ENCODE measurements at places on chromosomes 4 and X. TPM values are rescaled to one million over a fixed set of nuclear protein-coding genes. Genes with fewer than 3 reads are reported as not detected.
A peak's percentile ranks its signal among the peaks of the same experiment; 100 is the strongest.

MAGEA11 gene
- total RNA-seq: not detected

GRCh38 chrX:106718709-106719108 lies 7.8 kb upstream of the RNF128 start:
- DNase-seq: no peak

- DNase-seq: no peak
These were observed 131.4 kb upstream of the ATP6AP2 start for GRCh38 chrX:40449396-40449795.

IQCM gene
- not detected for total RNA-seq

RNF212 gene
- 0.62 TPM for total RNA-seq

- DNase-seq: no peak
These were observed 83.1 kb upstream of the ARSJ start for GRCh38 chr4:114062499-114062898.

EVC2 gene
- 1.5 TPM for total RNA-seq

DNA sequence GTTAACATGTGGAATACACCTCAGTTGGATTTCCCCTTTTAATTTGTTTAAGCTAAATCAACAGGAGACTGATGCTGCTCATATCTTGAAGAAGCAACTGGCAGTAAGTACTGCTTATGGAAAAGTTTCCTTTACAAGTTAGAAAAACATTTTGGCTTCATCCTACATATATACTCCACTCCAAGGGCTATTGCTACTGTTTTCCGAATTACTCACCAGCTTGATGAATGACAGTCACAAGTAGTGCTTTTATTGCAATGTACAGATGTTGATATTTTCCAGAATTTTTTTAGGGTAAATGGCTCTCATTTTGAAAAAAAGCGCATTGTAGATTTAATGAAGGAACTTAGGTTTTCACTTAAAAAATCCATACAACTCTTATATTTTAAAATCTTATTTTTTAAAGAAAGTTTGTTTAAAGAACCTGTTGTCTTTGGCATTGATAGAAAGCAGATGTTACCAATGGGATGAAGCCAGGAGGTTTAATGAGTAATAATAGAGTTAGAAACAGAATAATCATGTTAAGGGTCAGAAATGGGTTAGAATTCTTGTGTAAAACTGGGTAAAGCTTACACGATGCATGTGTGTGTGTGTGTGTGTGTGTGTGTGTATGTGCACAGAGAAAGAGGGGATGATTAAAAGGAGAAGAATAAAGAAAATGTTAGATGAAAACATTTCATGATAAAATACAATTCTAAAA lies 272.9 kb downstream of the CFAP299 start:
- no peak for DNase-seq

GRCh38 chr4:103099691-103100392 lies at the start of gene BDH2:
Gene BDH2, minus strand, starts transcription at chr4:103099834. Its CDS starts 3,580 bp downstream, at chr4:103096254.
- DNase-seq: no peak

DNA sequence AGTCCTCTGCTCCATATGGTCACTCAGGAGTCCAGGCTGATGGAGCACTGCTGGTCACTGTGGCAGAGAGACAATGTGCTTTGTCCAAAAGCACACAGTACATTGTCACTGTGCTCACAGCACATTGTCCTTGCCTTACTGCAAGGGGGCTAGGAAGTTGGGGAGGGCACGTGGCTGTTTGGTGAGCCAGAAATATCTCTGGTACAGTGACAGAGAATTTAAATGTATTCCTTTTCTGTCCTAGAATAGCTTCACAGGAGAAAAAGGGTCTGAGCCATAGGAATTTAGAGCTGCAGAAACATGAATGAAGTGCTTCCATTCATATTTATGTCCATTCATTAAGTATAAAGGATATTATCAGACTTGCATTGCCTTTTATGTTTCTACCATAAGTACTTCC lies 110.8 kb upstream of the TRIM2 start:
- DNase-seq: no peak

DNA sequence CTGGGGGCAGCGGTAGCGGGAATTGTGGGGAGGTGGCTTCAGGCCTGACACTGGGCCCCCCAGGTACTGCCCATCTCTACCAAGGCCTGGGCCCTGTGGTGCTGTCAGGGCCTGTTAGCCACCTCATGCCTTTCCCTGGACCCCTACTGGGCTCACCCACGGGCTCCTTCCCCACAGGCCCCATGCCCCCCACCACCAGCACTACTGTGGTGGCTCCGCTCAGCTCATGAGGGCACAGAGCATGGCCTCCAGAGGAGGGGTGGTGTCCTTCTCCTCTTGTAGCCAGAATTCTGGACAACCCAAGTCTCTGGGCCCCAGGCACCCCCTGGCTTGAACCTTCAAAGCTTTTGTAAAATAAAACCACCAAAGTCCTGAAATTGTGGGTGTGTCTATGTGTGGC lies 7.5 kb downstream of the GATA1 start:
- DNase-seq: no peak

SLC49A3 gene
- 12.6 TPM for total RNA-seq

DNA sequence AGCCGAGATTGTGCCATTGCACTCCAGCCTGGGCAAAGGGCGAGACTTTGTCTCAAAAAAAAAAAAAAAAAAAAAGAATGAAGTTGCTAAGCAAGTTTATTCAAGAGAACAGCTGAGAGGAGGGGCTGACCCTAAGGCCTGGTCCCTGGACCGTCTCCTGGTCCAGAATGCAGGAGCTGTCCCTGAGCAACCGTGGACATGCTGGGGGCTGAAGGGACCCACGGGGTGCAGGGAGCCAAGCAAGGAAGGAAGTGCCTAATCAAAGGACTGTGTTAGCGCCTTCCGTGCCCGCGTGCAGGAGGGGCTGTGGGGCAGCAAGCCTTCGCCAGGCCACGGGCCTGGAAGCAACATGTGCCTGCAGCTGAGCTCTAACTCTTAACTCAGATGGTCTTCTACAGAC lies 39.1 kb upstream of the CDKN2AIP start:
- DNase-seq: no peak

- DNase-seq: no peak
These were observed 472.4 kb upstream of the HS3ST1 start for GRCh38 chr4:11901089-11901488.

PSAPL1 gene
- not detected for total RNA-seq

TENM3 gene
- total RNA-seq: 6.8 TPM

DNA sequence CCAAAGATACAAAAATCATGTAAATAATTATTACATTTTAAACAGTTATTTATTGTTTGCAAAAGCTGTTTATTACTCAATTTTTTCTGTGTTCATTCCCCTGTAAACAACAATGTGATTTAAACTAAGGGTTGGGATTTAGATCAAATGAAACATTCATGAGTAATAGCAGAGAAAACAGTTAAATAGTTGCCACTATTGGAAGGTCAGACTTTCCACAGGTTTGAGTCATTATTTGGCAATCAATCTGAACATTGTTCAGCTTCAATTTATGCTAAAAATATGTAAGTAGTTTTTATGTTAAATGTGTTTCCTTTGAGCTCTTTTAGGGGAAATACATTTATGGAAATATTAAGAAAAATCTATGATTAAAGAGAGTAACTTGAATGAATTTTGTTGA lies 144.9 kb downstream of the STIM2 start:
- no peak for DNase-seq

ANXA10 gene
- not detected for total RNA-seq

GRCh38 chrX:145524931-145525330 lies 277.6 kb downstream of the SPANXN1 start:
- no peak for DNase-seq

DNA sequence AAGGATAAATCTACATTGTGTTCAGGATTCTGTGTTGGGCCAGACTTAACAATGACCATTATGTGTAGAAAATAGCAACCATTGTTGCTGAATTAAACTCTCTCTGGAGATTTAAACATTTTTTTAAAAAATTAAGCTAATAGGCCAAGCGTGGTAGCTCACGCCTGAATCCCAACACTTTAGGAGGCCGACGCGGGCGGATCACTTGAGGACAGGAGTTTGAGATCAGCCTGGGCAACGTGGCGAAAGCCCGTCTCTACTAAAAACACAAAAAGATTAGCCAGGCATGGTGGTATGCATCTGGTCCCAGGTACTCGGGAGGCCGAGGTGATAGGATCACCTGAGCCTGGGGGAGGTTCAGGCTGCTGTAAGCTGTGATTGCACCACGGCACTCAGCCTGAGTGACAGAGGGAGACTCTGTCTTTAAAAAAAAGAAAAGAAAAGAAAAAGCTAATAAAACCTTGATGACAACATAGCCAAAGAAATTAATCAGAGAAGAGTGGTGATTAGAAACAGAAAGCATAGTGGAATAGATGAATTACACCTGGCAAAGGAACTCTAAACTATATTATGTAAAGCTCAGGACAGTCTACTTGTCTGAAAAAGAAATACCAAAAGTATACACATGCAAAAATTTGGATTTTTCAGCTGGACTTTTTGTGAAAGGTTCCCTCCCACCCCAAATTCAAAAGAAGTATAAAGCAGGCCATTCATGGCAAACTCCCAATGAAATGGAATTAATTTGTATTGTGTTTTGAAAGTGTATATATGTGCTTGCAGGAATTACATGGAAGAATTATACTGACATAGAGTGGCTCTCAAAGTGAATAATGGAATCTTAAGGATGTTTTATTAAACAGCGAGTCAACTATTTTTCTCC lies 21.9 kb downstream of the PLS3 start:
- peak; percentile 29 for DNase-seq

DNA sequence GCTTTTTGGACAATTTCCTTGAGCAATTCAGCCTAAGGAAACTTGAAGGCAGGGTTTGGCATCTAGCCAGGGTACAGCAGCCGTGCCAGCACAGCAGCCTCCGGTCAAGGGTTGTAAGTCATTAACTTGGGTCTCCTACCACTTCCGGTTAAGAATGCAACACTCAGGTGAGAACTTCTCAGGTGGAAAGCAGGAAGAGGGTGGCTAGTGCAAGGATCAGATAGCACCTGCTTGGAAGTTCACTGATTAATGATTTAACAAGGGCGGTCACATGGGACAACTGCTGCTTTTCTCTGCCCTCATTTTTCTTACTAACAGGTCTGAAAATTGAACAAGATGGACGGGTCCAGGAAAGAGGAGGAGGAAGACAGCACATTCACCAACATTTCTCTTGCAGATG lies 30.1 kb upstream of the SCOC start:
- DNase-seq: no peak

- no peak for DNase-seq
These were observed 62.5 kb downstream of the CD40LG start for GRCh38 chrX:136710325-136710951.

- DNase-seq: no peak
These were observed 803 bp downstream of the CNGA1 start for GRCh38 chr4:48015678-48016077.

ADGRL3 gene
- total RNA-seq: 5.1 TPM

CTAG2 gene
- total RNA-seq: not detected

XG gene
- total RNA-seq: 0.32 TPM

GAGE12E gene
- total RNA-seq: not detected

DNA sequence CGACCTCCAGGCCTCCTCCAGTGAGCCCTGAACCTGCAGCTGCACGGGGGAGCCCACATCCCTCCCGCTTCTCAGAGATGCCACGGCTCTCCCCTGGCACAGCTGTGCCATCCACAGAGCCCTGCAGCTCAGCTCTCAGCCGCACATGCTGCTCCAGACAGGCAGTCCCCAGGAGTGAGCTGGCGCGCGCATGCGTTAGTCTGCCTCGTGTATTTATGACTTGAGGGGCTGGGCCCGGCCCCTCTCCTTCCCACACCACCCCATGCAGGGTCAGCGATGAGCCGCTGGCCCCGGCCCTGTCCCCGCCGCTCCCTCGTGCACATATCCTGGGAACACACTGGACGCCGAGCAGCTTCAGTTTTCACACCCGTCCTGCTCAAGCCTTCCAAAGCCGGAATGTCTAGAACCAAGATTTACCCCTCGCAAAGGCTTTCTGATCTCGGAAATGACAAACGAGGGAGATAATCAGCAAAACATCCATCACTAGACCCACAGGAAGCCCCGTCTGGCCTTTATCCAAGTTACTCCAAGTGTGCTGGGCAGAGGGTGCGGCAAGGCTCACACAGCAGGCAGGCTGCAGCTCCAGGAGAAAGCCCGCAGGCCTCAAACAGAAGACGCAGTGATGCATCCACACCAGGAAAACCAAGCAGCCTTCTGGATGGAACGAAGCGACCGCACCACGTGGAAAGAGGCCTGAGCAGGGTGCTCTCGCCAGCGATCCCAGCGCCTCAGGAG lies 24.3 kb downstream of the GAK start:
- peak; percentile 18 for DNase-seq

GRCh38 chr4:176340871-176341685 lies 21.3 kb downstream of the SPCS3 start:
- no peak for DNase-seq

DNA sequence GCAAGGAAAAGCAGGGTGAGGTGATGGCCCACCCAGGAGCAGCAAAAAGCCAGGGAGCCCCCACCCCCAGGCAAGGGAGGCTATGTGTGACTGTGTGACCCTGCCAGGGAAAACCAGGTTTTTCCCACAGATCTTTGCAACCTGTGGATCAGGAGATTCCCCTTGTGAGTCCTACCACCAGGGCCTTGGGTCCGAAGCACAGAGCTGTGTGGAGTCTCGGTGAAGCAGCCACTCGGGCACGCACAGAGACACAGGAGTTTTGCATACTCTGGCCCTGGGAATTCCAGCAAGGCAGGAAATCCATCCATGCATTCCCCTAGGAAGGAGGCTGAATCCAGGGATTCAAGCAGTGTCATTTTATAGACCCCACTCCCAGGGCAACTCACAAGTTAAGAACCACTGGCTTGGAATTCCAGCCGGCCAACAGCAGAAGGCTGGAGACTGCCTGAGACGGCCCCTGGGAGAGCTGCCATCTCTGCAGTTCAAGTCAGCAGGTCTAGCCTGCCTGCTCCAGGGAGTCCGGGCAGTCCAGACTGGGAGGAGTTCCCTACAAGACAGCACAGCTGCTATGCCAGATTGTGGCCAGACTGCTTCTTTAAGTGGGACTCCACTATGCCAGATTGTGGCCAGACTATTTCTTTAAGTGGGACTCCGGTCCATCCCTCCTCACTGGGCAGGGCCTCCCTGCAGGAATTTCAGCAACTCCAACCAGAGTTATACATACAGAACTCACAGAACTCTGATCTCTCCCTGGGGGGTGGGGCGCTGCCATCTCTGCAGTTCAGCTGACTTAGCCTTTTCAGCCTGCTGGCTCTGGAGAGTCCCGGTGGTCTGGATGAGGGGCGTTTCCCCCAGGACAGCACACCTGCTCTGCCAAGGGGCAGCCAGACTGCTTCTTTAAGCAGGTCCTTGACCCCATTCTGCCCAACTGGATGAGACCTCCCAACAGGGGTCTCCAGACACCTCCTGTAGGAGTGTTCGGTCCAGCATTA lies 85.1 kb upstream of the ADAD1 start:
- no peak for DNase-seq

GRCh38 chr4:78706302-78706701 lies 69.8 kb upstream of the BMP2K start:
- DNase-seq: no peak

DNA sequence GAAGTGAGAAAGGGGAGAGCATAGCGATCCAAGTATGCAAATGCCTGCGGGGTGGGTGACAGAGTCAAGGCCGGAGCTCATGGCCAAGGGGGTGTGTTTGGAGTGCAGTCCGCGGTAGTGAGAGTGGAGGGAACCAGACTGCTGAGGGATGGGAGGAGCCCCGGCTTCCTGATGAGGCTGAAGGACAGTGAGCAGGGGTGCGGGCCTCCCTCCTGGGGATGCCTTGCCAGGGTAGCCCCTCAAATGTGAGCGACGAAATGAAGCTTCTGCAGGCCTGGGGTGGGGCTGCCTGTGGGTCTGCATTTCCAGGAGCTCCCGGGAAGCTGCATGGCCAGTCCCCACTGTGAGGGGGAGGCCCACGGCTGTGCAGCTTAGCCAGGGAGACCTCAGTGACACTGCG lies 45.0 kb downstream of the PSAPL1 start:
- no peak for DNase-seq

GPR82 gene
- total RNA-seq: 0.27 TPM
